ENCODE measurements at places on chromosomes 6 and 20.
A peak's percentile ranks its signal among the peaks of the same experiment; 100 is the strongest.

DNA sequence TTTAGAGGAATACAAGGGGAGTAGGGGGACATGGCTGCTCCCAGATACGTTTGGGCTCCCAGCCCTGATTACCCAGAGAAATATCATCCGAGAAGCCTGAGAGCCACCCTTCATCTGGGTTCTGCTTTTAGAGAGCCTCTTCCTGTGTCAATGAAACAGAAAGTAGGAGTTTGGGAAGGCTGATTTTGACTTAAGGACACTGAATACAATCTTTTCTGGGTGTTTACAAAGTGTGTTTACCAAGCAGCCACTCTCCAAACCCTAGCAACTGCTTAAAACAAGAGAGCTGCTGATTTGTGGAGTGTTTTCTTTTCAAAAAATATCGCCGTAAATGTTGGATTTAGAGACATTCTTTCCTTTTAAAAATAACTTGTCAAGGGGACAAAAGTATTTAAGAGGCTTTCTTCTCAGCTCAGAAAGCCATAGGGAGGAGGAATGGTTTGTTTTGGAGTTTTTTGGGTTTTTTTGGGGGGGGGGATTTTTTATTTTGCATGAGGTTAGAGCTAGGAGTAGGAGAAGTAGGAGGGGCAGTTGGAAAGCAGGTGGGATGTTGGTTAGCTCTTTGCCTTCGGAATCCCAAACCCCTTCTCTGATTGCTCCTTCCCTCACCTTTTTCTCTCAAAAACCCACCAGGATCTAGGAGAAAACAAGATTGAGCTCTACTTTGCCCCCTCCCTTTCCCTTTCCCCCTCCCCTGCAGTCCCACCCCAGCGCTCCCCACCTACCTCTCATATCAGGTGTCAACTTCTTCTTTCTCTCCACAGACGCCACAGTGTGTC, 12.4 kb downstream of the MAFB start:
- no peak for DNase-seq

DNA sequence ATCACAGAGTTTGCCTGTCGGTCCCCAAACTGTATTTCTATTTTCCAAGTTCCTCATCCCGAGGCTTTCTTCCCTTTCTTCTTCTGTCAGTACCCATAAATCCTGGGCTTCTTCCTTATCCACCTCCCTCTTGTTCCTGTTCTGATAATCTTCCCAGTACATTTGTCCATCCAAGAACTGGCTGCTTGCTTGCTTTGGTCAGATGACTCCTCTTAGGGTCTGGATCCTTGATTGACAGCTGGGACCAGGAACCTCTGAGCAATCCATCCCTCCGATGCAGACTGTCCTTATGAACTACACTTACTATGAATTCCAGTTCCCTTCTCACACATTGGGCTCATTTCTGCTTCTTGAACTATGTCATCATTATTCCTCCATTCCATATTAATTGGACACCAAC, 275.3 kb upstream of the CITED2 start:
- DNase-seq, result no peak

- DNase-seq, result peak; percentile 13
Observed at GRCh38 chr20:38269040-38269439, 8.5 kb upstream of the KIAA1755 start.

GRCh38 chr6:23454080-23454976, 671.7 kb upstream of the NRSN1 start:
- no peak for DNase-seq

- no peak for DNase-seq
Observed at GRCh38 chr6:118853408-118853807, 40.5 kb upstream of the ASF1A start.

- DNase-seq, result no peak
Observed at GRCh38 chr6:13331516-13332348, 3.4 kb upstream of the TBC1D7 start.

GRCh38 chr6:31886541-31886991, 7.8 kb upstream of the SLC44A4 start:
- DNase-seq, result no peak

GRCh38 chr6:13557841-13558240, 16.6 kb upstream of the SIRT5 start:
- DNase-seq, result no peak

- DNase-seq, result peak; percentile 96
Observed at GRCh38 chr20:63740627-63741353, 1.2 kb downstream of the SLC2A4RG start.

DNA sequence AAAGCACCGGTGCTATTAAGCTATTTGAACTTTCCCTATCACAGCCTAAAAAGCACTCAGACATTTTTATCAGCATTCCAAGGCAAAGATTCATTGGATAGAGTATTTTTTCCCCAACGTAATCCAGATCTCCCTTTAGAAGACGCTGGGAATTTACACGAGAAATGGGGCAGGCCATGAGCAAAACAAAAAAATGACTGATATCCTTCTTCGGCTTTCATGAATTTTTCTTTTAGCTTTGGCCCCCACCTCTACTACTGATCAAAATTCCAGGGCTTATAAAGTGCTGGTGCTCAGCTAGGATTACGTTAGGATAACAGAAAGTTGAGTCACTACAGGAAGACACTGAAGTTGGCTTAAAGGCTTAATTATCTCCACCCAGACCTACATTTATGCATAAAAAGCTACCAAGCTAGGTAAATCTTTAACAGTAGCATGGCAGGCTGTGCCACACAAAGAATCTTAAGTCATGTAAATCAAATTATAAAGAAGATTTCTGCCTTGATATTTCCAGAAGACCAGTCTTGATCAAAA, 418.5 kb upstream of the BTBD3 start:
- no peak for DNase-seq

DNA sequence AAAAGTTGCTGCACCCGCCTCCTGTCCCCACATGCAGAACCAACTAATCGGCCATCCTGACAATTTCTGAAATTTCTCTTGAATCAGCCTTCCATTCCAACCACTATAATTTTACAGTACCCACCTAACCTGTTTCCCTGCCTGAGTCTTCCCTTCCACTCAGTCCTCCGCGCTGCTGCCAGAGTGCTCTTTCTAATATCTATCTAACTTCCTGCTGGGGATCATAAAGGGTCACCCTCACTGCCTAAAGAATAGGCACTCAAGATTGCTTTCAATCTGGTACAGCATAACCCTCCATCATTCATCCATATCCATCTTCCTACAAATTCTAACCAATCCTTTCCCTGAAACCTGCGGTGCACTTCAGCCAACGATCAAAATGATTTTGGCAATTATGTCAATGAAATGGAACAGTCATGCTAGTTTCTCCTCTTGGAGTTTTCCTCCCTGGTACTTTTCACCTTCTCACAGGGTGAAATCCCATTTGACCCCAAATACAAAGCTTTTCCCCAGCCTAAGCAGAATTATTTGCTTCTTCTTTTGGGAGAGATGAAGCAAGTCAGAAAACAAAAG, 117.5 kb upstream of the BEND6 start:
- DNase-seq, result no peak

DNA sequence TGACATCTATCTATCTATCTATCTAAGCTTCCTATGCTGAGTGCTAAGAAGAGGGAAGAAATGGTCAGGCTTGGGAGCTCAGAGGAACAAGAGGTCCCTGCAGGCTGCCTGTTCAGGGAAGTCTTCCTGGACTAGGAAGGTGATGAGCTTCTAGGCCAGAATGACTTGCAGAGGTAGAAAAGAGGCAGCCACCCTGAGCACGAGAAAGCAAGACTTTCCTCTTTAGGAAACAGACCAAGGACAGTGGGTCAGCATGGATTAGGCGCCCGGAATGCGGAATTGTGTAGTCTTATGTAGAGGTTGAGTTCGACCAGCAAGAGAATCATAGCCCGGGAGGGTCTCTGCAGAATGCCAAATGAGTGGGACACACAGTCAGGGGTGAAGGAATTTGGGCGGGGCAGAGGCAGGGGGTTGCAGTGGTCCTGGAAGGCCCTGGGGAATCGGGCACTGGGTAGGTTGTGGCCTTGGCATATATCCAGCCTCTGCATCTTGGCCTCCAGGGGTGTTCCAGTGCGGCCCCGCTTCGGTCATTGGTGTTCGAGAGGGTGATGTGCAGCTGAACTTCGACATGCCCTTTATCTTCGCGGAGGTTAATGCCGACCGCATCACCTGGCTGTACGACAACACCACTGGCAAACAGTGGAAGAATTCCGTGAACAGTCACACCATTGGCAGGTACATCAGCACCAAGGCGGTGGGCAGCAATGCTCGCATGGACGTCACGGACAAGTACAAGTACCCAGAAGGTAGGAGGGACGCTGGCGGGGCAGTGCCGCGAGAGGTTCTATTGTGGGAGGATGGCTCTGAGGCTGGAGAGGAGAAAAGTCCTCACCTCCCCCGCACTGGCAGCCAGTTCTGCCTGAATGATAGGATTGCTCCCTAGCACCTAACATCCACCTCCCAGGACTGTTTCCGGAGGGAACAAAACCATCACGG, 32.1 kb downstream of the TGM3 start:
- no peak for DNase-seq

GRCh38 chr6:44976677-44977641, 351.2 kb upstream of the RUNX2 start:
- DNase-seq, result no peak

GRCh38 chr6:156597095-156597494, 180.1 kb upstream of the ARID1B start:
- no peak for DNase-seq

- no peak for DNase-seq
Observed at GRCh38 chr6:107750176-107750797, 73.8 kb downstream of the SCML4 start.
